ENCODE measurements at places on chromosomes 2 and 18. TPM values are rescaled to one million over a fixed set of nuclear protein-coding genes. Genes with fewer than 3 reads are reported as not detected.

DNA sequence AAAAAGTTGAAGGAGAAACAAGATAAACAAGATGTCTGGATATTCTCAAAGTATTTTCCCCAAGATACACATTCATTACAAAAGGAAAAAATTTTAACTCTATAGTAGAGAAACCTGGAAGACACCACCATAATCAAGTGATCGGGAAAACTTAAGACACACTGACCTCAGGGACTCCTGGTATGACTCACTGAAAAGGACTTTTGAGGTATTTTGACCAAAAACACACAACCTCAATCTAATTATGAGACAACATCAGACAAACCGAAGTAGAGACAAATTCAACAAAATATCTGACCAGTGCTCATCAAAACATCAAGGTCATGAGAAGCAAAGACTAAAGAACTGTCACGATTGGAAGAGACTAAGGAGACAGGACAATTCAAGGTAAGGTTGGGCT is 34.7 kb downstream of the LPIN2 start:
- no peak overlapping the region for H3K4me3 ChIP-seq
- H3K4me1 ChIP-seq: no peaks in the 10 kb centered on the region
- H3K27ac ChIP-seq: no peak overlapping the region
- H3K36me3 ChIP-seq: no peaks in the 10 kb centered on the region
- no peak for DNase-seq

DNA sequence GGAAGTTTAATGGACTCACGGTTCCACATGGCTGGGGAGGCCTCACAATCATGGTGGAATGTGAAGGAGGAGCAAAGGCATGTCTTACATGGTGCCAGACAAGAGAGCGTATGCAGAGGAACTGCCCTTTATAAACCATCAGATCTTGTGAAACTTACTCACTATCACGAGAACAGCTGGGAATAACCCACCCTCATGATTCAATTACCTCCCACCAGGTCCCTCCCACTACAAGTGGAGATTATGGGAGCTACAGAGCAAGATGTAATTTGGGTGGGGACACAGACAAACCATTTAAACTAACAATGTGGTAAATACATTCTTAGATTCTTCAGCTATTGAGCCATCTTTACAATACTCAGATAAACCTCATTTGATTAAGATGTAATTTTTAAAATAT is 176.1 kb downstream of the SH3BP4 start:
- no peaks in the 10 kb centered on the region for H3K4me1 ChIP-seq
- H3K36me3 ChIP-seq: no peaks in the 10 kb centered on the region
- no peak for DNase-seq

The SP9 gene
- total RNA-seq: 4.1 TPM

- H3K27me3 ChIP-seq: no peaks in the 10 kb centered on the region
- H3K4me1 ChIP-seq: no peaks in the 10 kb centered on the region
- no peak overlapping the region for H3K27ac ChIP-seq
These were observed 73.0 kb downstream of the L3MBTL4 start for GRCh38 chr18:6341709-6342108.

- no peaks in the 10 kb centered on the region for H3K36me3 ChIP-seq
- no peak overlapping the region for H3K27ac ChIP-seq
- DNase-seq: no peak
These were observed 11.6 kb upstream of the PTPN4 start for GRCh38 chr2:119748135-119748534.

GRCh38 chr18:65287652-65288051 is 463.2 kb upstream of the CDH7 start:
- no peak for DNase-seq
- H3K4me3 ChIP-seq: no peak overlapping the region
- H3K36me3 ChIP-seq: no peaks in the 10 kb centered on the region
- no peak overlapping the region for H3K27ac ChIP-seq
- H3K27me3 ChIP-seq: no peaks in the 10 kb centered on the region
- H3K4me1 ChIP-seq: no peaks in the 10 kb centered on the region

DNA sequence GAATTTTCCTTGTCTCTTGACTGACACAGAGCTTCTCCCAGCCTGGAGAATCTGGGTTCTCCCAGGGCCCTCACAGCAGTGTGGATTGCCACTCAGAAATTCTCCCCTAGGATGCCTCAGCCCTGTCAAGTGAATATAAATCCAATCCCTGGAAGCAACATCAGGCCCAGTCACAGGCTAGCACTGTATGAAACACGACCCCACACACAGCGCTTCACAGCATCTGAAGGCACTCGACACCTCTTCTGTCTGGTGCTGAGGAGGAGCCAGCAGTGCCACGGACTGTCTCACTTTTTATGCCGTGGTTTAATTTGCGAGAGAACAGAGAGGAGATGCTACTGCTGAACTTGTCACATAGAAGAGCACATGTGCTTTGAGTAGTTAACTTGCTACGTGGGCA is 164.5 kb downstream of the NAPG start:
- no peaks in the 10 kb centered on the region for H3K27me3 ChIP-seq
- no peaks in the 10 kb centered on the region for H3K4me1 ChIP-seq
- no peaks in the 10 kb centered on the region for H3K36me3 ChIP-seq
- no peak overlapping the region for H3K4me3 ChIP-seq

GRCh38 chr2:98701230-98701629 is 29.7 kb downstream of the MGAT4A start:
- no peaks in the 10 kb centered on the region for H3K4me1 ChIP-seq
- no peak for DNase-seq
- H3K36me3 ChIP-seq: no peaks in the 10 kb centered on the region
- no peak overlapping the region for H3K27ac ChIP-seq

- no peaks in the 10 kb centered on the region for H3K36me3 ChIP-seq
- no peak overlapping the region for H3K27ac ChIP-seq
- H3K4me1 ChIP-seq: peaks cover 39% of the 10 kb centered on the region
- DNase-seq: no peak
- H3K4me3 ChIP-seq: no peak overlapping the region
- no peaks in the 10 kb centered on the region for H3K27me3 ChIP-seq
These were observed 2.6 kb downstream of the ASIC4 start for GRCh38 chr2:219516888-219517287.

GRCh38 chr2:162258686-162259085 is 15.4 kb upstream of the FAP start:
- H3K27me3 ChIP-seq: no peaks in the 10 kb centered on the region
- H3K36me3 ChIP-seq: no peaks in the 10 kb centered on the region
- H3K4me3 ChIP-seq: no peak overlapping the region
- 0 out of 2 replicates have a peak, but pooled peaks cover 3% of the 10 kb centered on the region for H3K4me1 ChIP-seq
- H3K27ac ChIP-seq: no peak overlapping the region

DNA sequence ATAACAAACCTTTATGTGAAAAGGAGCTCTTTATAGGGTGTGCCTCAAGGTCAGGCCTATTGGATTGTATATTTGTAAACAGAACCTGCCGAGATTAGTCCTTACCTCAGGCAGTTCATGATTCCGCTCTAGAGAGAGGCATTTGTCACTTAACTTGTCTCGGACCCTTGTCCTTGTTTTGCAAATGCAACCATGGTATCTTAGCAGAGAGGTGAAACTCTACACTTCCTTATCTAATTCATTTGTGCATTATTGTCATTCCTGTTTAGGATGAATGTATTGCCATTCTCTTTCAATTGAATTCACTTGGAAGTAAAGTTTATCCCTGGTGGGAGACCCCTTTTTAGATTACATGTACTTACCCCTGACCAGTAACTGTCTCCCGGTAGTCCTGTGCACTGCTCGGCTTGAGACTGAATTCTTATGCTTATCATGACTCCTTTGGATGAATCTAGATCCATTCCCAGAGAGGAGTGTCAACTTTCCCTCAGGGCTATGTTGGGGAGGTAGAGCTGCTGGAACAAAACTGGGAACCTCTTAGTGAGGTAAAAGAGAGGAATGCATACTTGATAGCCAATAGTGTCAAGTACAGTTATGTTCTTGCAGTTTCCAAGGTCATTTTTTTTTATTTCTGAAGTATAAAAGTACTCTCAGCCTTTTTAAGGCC is 46.6 kb downstream of the SGPP2 start:
- no peak overlapping the region for H3K4me3 ChIP-seq
- H3K27me3 ChIP-seq: no peaks in the 10 kb centered on the region
- H3K27ac ChIP-seq: no peak overlapping the region
- no peaks in the 10 kb centered on the region for H3K36me3 ChIP-seq
- no peak for DNase-seq
- no peaks in the 10 kb centered on the region for H3K4me1 ChIP-seq

- no peaks in the 10 kb centered on the region for H3K4me1 ChIP-seq
- no peak overlapping the region for H3K27ac ChIP-seq
- H3K4me3 ChIP-seq: no peak overlapping the region
- H3K36me3 ChIP-seq: no peaks in the 10 kb centered on the region
These were observed 523.0 kb downstream of the ERBB4 start for GRCh38 chr2:212015588-212015987.

The USP40 gene
- total RNA-seq: 38.4 TPM

The SCN7A gene
- total RNA-seq: 0.18 TPM

Data from SJCRH30 (cell line).